HCEC 1CT (cell line): ENCODE measurements at places on chromosomes 12 and 14.

GRCh38 chr12:121773011-121773777 is 20.3 kb downstream of the RHOF start:
- peak; percentile 55 for DNase-seq

- DNase-seq, result no peak
Observed at GRCh38 chr12:41652981-41653380, 464.9 kb downstream of the PDZRN4 start.

DNA sequence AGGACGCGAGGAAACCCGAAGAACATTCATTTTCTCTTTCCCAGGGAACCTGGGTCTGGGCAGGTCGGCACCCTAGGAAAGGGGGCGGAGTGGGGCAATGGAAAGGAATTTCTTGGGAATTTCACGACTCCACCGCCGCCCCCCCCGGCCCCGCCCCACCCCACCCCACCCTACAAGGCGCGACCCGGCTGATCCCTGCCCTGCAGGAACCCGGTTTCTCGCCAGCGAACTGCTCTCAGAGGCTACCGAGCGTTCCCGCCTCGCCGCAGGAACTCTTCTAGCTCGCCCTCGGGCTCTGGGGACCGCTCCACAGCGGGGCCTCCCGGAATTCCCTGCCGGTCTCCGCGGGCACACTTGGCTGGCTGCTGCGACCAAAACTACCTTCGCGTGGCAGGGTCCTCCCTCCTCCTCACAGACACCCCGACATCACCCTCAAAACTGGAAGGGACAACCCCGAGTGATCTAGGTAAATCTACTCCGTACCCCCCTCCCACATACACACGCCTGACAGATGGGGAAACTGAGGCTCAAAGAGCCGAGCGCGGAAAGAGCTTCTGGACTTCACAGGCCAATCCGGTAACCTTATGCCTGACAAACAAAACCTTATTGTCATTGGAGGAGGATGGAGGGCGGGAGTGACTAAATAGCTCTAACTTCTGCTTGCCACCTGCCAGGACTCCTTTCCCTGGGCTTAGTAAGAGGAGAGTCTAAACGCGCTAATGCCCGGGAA is 785 bp upstream of the ACTN1 start:
- DNase-seq, result peak; percentile 54

DNA sequence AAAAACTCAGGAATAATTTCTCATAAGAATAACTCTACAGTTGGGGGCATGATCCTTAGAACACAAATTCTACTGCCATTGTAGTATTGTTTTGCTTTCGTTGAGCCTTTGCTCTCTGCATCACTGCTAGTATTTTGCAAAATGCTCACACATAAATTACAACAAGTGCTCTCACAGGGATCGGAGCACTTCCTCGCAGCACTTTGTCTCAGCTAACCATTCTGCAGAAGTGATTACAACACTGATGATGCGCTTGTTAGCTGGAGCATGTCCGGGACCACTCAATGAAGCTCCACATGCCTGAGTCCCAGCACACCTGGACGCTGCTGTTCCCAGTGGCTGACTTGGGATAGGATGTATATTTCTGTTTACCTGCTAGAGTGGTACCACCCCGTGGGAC is 31.6 kb downstream of the MOAP1 start:
- DNase-seq, result no peak

- DNase-seq, result no peak
Observed at GRCh38 chr14:95041477-95042020, 115.8 kb downstream of the DICER1 start.

DNA sequence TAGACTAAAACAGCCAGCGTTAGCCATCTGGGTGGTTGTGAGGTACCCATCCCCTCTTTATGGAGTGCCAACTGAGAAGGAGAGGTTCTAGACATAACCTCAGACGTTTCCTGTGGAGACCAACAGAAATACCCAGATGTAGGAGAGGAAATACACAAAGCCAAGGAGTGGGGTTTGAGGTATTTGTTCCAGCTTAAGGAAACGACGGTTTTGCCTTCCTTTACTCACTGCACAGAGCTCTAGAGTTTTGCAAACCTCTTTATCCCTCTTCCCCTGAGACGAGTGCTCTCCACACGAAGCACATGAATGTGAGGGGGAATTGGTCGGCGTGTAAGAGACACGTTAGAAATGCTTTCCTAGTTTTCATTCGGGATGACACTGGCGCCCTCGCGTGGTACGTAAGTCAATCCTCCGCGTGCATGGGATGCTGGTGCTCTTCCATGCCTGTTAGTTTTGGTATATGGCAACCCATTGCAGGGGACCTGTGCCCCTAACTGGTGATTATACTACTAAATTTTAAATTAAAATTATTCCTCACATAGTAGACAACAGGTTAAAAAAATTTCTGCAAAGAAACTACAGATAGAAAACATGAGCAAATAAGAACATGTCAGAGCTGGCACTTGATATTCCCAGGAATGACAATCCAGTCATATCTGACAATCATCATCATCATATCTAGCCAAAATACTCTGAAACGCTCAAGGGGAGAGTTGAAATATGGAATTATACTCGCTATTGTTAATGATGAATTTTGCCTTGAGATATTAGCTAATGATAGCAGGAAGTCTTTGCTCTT is 121.7 kb downstream of the PPM1H start:
- DNase-seq, result peak; percentile 63

- no peak for DNase-seq
Observed at GRCh38 chr14:104135121-104135903, 3.1 kb upstream of the KIF26A start.

GRCh38 chr14:63656194-63656593 is 14.5 kb upstream of the WDR89 start:
- DNase-seq, result no peak

DNA sequence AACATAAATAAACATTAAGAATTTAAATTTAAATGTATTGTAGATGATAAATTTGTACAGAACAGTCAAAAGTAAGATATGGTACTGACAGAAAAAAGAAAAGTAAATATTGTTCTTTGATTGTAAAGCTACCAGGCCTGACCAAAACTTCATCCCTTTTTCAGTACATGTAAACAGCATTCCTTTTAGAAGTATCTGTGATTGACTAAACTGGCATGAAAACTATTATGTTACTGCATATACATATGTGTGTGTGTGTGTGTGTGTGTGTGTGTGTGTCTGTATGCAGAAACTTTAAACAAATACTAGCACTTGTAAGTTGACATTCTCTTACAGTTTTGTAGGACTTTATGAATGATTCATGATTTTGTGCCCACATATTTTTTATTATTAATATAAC is 270.9 kb downstream of the C12orf50 start:
- peak; percentile 9 for DNase-seq

- DNase-seq, result no peak
Observed at GRCh38 chr12:49870501-49871262, 27.8 kb upstream of the BCDIN3D start.

GRCh38 chr12:4353785-4354208 is 25.7 kb downstream of the FGF23 start:
- DNase-seq, result peak; percentile 11

DNA sequence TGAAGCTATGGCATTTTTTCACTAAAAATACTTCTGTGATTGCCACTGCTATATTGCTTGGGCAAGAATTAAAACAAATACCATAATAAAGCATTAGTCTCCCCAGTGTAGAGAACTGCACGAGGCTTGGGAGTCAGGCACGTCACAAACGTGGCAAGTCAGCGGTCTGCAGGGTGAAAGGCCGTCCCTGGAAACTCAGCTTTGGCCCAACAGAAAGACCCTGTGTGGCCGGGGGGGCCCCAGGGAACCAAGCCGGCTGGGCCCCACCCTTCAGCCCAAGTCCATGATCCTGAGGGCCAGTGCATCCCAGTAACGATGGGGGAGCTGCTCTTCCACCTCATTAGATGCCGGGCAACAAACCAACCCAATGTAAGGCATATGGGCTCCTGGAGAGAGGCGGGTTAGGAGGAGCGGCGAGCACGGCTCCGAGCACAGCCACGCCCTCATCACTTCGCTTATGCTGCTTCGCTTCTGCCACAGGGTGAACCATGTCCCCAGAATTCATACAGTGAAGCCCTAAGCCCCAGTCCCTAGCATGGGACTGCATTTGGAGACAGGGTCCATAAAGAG is 50.9 kb upstream of the GPR68 start:
- no peak for DNase-seq
